ENCODE measurements at places on chromosomes 11 and 22. TPM values are rescaled to one million over a fixed set of nuclear protein-coding genes. Genes with fewer than 3 reads are reported as not detected.

DNA sequence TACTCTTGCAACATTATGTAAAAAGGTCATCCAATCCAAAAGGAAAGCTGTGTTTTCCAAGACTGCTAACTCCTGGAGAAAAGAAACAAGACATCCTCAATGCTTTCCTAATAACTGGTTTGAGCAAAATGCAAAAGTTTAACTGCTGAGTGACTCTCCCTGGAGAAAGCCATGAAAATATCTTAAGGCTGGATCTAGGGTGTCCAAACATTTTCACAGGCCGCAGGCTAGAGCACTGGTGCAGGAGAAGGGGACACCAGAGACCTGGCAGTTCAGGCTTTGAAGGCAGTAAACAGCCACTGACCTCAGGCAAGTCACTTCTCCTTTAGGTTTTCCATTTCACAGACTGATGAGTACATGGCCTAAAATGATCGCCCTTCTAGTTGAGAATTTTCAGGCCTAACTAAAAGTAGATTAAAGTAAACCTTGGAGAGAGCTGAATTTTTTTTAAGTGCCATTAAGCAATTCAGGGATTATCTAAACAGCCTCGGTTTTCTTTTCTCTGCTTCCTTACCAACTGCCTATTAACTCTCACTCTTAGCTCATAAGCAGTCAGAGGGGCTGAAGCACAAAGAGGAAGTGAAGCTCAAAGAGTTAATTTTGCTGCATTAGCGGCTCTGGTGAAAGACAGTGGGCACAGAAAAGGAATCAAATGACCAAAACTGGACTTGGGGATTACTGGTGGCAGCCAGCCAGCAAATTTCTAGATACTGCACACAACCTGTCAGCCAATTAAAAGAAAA lies 2.3 kb downstream of the CHKA start:
- no peak for DNase-seq

DNA sequence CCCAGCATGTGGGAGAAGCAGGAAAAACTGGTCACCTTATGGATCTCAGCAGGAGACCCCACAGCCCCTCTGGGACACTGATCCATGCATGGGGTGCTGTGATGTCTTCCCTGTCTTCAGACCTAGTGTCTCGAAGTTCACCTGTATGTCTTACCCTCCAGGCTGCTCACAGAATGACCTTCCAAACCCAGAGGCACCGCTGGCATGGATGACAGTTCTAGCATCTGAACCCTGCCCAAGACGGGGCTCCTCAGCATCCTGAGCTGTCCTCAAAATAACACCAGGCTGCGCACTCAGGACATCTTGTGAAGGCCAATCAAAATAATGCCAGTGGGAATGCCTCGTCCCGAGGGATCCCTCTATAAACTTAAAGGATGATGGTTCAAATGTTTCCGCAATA lies 824.9 kb downstream of the TBC1D22A start:
- DNase-seq: no peak

- no peak for DNase-seq
Measured at GRCh38 chr22:20315337-20316216, 4.3 kb downstream of the DGCR6L start.

DNA sequence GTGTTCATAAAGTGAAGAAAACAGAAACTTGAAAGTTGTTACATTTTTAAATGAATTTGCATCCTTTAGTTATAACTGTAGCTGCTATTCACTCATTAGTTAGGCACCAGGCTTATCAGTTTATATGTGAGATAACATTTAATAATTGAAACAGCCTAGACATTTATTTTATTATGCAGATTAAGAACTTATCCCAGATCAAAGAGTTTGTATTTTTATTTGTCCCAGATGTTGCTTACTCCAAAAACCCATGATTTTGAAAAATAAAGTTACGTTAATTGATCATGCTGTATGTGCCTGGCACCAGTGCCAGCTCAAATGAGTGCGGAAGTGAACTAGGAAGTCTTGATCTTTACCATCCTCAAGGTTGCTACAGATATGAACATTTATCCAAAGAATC lies 172.7 kb upstream of the CARD18 start:
- DNase-seq: no peak

Gene POU2AF1
- total RNA-seq: not detected

Gene RASD2
- not detected for total RNA-seq

DNA sequence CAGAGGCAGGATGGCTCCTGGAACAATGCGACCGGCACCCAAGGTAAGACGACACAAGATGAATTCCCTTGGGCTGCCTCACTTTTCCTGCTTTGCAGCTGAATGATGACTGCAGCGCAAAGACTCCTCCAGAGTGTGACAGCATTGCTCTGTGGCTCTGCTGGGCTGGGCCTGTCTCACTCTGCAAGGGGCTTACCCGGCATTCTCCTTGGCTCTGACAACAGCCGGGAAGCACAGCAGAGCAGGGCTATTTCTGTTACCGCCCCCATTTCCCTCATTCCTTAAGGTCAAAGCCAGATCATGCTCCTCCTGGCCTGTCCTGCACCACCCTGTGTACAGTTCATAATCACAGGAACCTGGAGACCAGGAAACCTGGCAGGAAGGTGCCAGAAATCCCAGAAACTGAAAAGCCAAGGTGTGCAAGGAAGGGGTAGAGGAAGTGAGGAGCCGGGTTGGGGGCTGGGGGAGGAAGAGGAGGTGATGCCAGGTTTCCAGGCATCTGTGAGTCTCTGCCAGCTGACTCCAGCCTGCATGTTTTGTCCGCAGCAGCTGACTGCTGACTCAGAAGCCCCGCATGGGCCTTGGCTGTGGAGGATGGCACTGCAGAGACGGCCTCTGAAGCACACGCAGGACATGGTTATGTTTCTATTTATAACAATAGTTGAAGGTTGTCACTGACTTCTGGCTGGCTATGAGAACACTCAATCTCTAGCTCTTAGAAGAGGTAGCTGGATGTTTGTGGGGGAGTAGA lies 113.6 kb downstream of the MICAL3 start:
- peak; percentile 90 for DNase-seq

DNA sequence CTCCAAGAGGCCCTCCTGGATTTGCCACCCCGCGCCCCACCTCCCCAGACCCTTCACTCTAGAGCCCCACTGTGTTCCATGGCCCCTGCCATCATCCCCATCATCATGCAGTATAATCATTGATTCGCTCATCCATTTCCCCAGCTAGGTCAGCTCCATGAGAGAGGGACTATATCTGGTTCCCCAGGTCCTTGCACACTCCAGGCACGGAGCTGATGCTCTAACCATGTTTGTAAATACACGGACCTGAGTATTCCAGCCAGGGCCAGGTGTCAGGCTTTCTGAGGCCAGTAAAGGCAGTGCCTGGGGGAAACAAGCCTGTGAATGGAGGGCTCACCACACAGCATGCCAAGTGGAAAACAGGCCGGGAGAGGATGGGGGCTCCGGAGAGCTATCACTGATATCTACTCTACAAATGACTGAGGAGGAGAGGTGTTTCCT lies 27.1 kb upstream of the OAF start:
- DNase-seq: no peak

GRCh38 chr11:102144357-102145355 lies 34.4 kb downstream of the YAP1 start:
- peak; percentile 7 for DNase-seq

Gene ANGPTL5
- not detected for total RNA-seq

GRCh38 chr11:76523786-76524436 lies 79.1 kb downstream of the EMSY start:
- DNase-seq: no peak

Gene TRIM3
- 19.8 TPM for total RNA-seq

All from HFFc6 (cell line).